ENCODE measurements at places on chromosomes 4 and X.

GRCh38 chrX:45803383-45803921, 602.8 kb upstream of the DIPK2B start:
- DNase-seq: no peak

GRCh38 chr4:168421671-168422070, 58.6 kb downstream of the DDX60L start:
- no peak for DNase-seq

DNA sequence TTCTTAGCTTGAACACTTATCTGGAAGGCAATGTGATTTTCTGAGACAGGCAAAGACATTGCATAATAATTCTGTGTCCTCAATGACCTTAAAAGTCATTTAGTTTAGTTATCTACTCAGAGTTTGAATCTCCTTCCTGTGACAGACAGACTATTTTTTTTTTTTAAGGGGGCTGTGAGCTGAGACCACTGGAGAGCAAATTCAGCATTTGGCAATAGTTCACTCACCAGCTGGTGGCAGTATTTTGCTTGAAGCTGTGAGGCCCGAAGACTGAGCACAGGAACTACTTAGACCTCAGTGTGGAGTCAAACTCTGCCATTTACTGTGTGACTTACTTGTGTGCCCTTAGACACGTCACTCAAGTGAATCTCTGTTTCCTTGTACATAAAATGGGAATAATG, 22.9 kb upstream of the CPE start:
- DNase-seq: no peak

DNA sequence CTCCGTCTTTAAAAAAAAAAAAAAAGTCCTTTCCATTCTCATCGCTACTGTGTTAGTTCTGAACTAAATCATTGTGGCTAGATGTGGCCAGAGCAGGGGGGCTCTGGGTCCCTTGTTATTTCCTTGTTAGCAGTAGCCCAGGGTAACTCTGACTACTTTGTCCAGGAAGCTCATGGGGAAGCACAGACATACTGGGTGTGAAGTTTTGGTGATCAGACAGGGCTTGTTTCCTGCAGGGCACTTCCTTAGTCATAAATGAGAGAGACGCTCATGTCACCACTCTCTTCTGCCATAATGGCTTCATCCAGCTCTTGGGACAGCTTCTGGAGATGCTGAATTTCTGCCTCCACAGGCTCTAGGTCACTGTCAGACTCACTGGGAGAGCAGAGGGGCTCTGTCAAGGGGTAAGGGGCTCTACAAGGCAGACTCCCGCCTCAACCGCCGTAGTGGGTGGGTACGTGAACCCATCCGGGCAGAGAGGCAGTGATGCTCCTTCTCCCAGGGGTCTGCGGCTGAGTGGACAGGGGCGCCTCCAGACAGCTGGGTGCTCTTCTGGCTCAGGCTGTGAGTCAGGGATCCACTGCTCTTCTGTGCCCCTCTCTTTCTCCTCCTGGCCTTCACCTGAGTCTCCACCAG, 12.9 kb downstream of the STIM2 start:
- DNase-seq: no peak

DNA sequence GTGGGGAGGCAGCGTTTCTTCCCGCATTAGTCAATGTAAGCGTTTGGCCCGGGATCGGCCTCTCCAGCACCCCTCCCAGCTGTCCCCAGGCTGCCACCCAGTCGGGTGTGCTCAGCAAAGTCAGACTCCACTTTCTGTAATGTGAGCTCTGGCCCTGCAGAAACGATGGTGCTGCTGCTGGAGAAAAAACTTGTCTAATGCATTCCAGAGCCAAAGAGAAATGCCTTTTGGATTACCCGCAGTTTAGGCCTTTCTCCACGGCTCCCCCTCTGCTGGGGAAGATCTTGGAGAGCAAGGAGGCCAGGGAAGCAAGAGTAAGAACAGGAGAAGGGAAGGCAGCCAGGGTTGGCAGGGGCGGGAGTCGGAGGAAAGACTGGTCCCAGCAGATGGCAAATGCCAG, 55.2 kb downstream of the ELF4 start:
- no peak for DNase-seq

DNA sequence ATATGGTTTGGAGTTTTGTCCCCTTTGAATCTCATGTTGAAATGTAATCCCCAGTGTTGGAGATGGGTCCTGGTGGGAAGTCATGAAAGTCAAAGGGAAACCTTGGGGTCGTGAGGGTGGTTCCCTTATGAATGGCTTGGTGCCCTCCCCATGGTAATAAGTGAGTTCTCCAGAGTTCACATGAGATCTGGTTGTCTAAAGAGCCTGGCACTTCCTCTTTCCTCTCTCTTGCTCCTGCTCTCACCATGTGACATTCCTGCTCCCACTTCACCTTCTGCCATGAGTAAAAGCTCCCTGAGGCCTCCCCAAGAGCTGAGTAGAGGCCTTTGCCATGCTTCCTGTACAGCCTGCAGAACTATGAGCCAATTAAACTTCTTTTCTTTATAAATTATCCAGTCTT, 5.5 kb upstream of the IL15 start:
- DNase-seq: no peak

DNA sequence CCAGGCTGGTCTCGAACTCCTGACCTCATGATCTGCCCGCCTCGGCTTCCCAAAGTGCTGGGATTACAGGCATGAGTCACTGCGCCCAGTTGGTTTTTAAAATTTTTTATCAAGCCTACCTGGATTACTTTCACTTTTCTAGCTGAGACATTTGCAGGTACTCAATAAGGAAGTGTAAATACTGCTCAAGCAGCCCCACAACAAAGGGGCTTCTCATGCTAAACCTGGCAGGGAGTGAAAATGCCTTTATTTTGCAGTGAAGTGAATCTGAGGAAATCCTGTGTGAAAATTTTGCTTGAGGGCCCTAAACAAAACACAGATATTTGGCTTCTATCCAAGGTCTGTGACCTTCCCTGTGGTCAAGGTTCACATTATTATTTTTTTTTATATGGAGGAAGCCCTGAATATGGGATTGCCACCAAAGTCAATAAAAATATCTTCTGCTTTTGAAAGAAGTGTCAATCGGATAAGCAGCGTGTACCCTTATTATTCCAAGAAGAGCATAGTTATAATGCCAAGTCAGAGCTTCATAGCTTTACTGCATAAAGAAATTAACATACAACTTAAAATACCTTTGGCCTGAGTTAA, 481.0 kb downstream of the SH2D1A start:
- DNase-seq: no peak

DNA sequence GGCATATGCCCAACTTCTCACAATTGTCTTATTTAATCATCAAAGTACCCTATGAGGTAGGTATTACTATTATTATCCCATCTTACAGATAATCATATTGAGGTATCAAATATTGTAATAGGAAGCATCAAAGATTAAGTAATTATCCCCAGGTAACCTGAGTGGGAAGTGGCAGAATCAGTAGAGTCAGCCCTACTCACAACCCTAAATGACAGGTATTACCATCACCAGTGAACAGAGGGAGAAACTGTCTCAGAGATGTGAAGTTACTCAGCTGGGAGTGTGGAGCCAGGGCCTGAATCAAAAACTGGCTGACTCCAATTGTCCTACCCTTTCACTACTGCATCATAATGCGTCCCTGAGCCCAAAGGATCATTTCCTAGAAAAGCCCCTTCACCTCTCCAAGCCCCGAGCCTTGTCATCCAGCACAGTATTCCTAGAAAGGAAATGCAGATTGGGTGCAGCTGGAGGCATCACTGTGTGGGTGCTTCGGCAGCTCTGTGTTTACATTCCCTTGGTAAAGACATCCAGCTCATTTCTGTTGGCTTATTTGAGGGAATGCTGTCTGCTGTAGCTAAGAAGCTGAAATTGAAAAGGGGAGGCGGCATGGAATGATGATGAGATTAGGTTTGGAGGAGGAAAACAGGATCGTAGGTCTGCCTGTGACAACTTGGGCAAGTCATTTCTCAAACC, 72.8 kb downstream of the DHX15 start:
- no peak for DNase-seq
